ENCODE measurements at places on chromosomes 7 and 10. TPM values are rescaled to one million over a fixed set of nuclear protein-coding genes. Genes with fewer than 3 reads are reported as not detected.

FOXI2 gene
- total RNA-seq, result not detected

C7orf25 gene
- 2.0 TPM for total RNA-seq

ZNF425 gene
- 0.57 TPM for total RNA-seq

GRCh38 chr7:34755008-34755407, 97.0 kb downstream of the NPSR1 start:
- H3K27ac ChIP-seq, result no peak overlapping the region
- no peaks in the 10 kb centered on the region for H3K36me3 ChIP-seq
- DNase-seq, result no peak
- H3K4me1 ChIP-seq, result no peaks in the 10 kb centered on the region

GRCh38 chr10:74898201-74898976, 72.0 kb downstream of the KAT6B start:
- no peak overlapping the region for H3K4me3 ChIP-seq
- no peaks in the 10 kb centered on the region for H3K36me3 ChIP-seq
- H3K27me3 ChIP-seq, result no peaks in the 10 kb centered on the region
- DNase-seq, result peak; percentile 70

DNA sequence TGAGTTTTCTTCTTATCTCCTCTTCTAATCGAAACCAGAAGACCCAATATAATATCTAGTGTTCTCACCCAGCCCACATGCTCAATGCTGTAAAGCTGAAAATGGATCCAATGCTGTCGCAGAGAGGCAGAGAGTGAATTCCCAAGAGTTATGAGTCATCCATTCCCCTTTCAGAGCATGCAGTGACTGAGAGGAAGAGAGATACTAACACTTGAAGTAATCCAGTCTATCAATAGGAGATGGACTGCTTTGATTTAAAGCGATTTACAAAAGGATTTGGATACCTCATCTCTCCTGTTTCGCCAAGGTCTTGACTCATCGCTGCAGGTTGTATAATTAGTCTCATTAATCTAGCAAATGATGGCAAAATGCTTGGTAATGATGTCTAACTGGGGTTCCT, 41.5 kb upstream of the PRKCQ start:
- no peak overlapping the region for H3K27ac ChIP-seq
- H3K36me3 ChIP-seq, result peaks cover 8% of the 10 kb centered on the region
- H3K4me1 ChIP-seq, result peaks cover 51% of the 10 kb centered on the region

SKIDA1 gene
- 0.10 TPM for total RNA-seq

PROSER2 gene
- total RNA-seq, result 0.57 TPM

PLAU gene
- 0.26 TPM for total RNA-seq

SPAG6 gene
- not detected for total RNA-seq

PON1 gene
- not detected for total RNA-seq

DNA sequence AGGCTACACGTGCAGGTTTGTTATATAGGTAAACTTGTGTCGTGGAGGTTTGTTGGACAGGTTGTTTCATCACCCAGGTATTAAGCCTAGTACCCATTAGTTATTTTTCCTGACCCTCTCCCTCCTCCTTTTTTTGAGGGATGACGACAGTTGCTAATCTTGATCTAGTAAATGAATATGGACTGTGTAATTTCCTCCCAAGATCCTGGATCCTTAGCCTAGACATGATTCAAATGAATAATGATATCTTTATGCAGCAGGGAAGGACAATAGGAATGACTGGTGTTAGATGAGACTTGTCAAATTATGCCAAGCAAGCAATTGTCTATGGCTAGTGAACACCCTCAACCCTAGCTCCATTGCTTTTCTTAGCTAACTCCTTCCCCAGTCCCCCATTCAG, 156.2 kb downstream of the PLPP4 start:
- H3K27ac ChIP-seq, result no peak overlapping the region
- DNase-seq, result no peak
- no peak overlapping the region for H3K4me3 ChIP-seq
- H3K36me3 ChIP-seq, result no peaks in the 10 kb centered on the region
- no peaks in the 10 kb centered on the region for H3K4me1 ChIP-seq
- peaks cover 1% of the 10 kb centered on the region for H3K27me3 ChIP-seq

GRCh38 chr10:101301111-101301731, 52.7 kb upstream of the BTRC start:
- DNase-seq, result peak; percentile 71
- H3K4me3 ChIP-seq, result no peak overlapping the region
- no peak overlapping the region for H3K27ac ChIP-seq
- peaks cover 23% of the 10 kb centered on the region for H3K27me3 ChIP-seq

DNA sequence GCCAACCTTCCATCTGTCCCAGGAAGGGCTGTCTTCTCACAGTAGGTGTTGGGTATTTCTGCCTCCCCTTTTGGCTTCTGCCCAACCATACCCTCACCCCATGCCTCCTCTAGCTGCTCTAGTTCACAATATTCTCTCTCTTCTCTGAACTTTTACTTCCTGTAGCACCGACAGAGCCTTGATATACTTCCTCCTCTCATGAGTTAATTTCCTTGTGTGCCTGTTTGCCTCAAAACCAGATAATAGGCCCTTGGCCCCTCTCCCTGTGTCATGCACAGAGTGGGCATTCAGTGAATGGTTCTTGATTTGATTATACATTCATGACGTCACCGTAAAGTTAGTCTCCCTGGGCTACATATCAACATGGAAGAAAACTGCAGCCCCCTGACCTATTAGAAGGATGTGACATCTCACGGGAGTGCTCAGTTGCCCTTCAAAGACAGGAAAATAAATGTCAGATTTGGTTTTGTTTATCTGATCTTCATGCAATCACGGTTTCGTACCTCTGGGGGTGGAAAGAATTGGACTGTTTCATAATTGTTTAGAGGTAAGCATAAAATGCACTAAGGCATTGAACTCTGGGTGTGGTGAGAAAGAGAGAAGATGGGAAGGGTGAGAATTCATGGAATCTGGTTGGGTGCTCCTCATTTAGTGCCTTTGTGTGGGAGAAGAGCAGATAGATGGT, 127.7 kb downstream of the ITIH5 start:
- peaks cover 7% of the 10 kb centered on the region for H3K36me3 ChIP-seq
- peaks cover 12% of the 10 kb centered on the region for H3K4me1 ChIP-seq
- no peak overlapping the region for H3K4me3 ChIP-seq
- no peak overlapping the region for H3K27ac ChIP-seq
- no peaks in the 10 kb centered on the region for H3K27me3 ChIP-seq

TFPI2 gene
- total RNA-seq, result not detected

GRCh38 chr7:45670227-45670626, 96.1 kb downstream of the ADCY1 start:
- DNase-seq, result no peak
- H3K27me3 ChIP-seq, result peaks cover 5% of the 10 kb centered on the region
- H3K4me3 ChIP-seq, result no peak overlapping the region
- no peaks in the 10 kb centered on the region for H3K36me3 ChIP-seq

DNA sequence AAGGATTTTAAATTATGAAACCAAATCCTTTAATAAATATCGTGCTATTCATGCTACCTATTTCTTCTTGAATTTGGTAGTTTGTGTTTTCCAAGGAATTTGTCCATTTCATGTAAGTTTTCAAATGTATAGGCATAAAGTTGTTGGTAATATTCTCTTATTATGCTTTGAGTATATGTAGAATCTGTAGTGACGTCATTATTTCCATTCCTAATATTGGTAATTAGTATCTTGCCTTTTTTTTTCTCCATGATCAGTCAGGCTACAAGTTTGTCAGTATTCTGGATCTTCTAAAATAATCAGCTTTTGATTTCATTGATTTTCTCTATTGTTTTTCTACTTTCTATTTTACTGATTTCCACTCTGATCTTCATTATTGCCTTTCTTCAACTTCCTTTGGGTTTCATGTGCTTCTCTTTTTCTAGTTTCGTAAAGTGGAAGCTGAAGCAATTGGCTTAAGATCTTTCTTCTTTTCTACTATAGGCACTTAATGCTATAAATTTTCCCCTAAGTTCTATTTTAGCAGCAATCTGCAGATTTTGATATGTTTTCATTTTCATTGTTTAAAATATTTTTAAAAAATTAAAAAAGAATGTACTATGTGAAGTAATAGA, 156.5 kb upstream of the HDAC9 start:
- H3K4me3 ChIP-seq, result no peak overlapping the region
- no peak overlapping the region for H3K27ac ChIP-seq
- no peaks in the 10 kb centered on the region for H3K36me3 ChIP-seq
- peaks cover 8% of the 10 kb centered on the region for H3K27me3 ChIP-seq
- DNase-seq, result no peak

GRCh38 chr10:110808123-110808522, 63.6 kb upstream of the PDCD4 start:
- no peak overlapping the region for H3K27ac ChIP-seq
- no peaks in the 10 kb centered on the region for H3K27me3 ChIP-seq
- H3K4me1 ChIP-seq, result peaks cover 25% of the 10 kb centered on the region
- no peak overlapping the region for H3K4me3 ChIP-seq
- no peak for DNase-seq

DNA sequence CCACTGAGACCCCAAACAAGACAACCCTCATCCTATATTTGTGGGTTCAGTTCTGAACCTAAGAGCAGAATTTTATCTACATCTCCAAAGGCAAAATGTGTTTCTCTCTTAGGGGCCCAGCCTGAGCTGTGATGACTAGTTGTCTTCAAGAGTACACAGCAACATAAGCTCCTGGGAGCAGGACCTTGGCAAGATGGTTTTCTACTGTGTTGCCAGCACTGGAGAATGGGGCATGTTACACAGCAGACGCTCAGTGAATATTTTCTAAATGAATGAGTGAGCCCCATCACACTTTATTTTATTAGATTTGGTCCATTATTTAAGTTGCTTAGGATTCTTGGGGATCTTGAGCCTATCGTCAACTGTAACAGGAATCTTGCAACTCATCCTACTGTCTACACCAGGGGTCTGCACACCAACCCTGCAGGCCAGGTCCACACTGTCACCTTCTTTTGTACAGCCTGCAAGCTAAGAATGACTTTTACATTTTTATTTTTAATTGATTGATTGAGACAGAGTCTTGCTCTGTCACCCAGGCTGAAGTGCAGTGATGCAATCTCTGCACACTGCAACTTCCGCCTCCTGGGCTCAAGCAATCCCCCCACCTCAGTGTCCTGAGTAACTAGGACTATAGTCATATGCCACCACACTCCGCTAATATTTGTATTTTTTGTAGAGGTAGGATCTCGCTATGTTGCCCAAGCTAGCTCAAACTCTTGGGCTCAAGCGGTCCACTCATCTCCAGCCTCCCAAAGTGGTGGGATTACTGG, 347.1 kb downstream of the FGFR2 start:
- no peak overlapping the region for H3K27ac ChIP-seq
- no peaks in the 10 kb centered on the region for H3K4me1 ChIP-seq
- H3K27me3 ChIP-seq, result peaks cover 14% of the 10 kb centered on the region
- DNase-seq, result no peak
- H3K36me3 ChIP-seq, result no peaks in the 10 kb centered on the region
- H3K4me3 ChIP-seq, result no peak overlapping the region

DNA sequence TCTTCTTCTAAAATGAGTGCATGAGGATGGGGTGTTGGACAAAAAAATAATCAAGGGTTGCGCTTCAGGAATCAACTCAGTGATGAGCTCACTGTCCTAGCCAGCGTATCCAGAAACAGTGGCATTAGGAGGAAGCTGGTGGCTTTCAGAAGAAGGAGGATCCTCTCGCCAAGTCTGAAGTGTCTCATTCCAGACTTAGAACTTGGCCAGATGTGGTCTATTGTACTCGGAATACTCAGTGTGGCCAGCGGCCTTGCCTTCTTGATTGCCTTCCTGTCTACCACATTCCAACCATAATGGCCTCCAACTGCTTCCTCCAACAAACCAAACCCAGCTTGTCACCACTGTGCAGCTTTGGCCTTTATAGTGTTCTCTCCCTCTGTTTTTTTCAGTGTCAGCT, 732.4 kb downstream of the KCNMA1 start:
- DNase-seq, result no peak
- H3K27ac ChIP-seq, result no peak overlapping the region
- H3K36me3 ChIP-seq, result no peaks in the 10 kb centered on the region
- H3K4me1 ChIP-seq, result no peaks in the 10 kb centered on the region
- H3K27me3 ChIP-seq, result no peaks in the 10 kb centered on the region

PHKG1 gene
- total RNA-seq, result 3.8 TPM

GRCh38 chr7:128042012-128042411, 10.8 kb upstream of the LRRC4 start:
- peaks cover 10% of the 10 kb centered on the region for H3K4me1 ChIP-seq
- no peak overlapping the region for H3K27ac ChIP-seq
- H3K36me3 ChIP-seq, result no peaks in the 10 kb centered on the region
- H3K4me3 ChIP-seq, result no peak overlapping the region
- DNase-seq, result no peak
- H3K27me3 ChIP-seq, result no peaks in the 10 kb centered on the region

SVOPL gene
- not detected for total RNA-seq

- H3K4me3 ChIP-seq, result no peak overlapping the region
- H3K36me3 ChIP-seq, result no peaks in the 10 kb centered on the region
- H3K27me3 ChIP-seq, result no peaks in the 10 kb centered on the region
- peak; percentile 8 for DNase-seq
- H3K4me1 ChIP-seq, result no peaks in the 10 kb centered on the region
Observed at GRCh38 chr7:85554236-85555178, 367.7 kb upstream of the SEMA3D start.

GRCh38 chr10:29205787-29206186, 83.1 kb upstream of the LYZL1 start:
- peaks cover 3% of the 10 kb centered on the region for H3K36me3 ChIP-seq
- H3K27ac ChIP-seq, result no peak overlapping the region
- H3K4me1 ChIP-seq, result no peaks in the 10 kb centered on the region
- no peak for DNase-seq
- no peak overlapping the region for H3K4me3 ChIP-seq
- peaks cover 26% of the 10 kb centered on the region for H3K27me3 ChIP-seq

- H3K4me1 ChIP-seq, result peaks cover 12% of the 10 kb centered on the region
- H3K4me3 ChIP-seq, result no peak overlapping the region
- H3K36me3 ChIP-seq, result no peaks in the 10 kb centered on the region
- no peak overlapping the region for H3K27ac ChIP-seq
- peaks cover 2% of the 10 kb centered on the region for H3K27me3 ChIP-seq
- DNase-seq, result peak; percentile 56
Observed at GRCh38 chr7:44196450-44196872, 4.3 kb upstream of the YKT6 start.

GRCh38 chr10:62779487-62780248, 24.9 kb upstream of the ADO start:
- no peak overlapping the region for H3K4me3 ChIP-seq
- DNase-seq, result peak; percentile 94
- peak overlapping the region; percentile 59 for H3K27ac ChIP-seq
- peaks cover 21% of the 10 kb centered on the region for H3K4me1 ChIP-seq
